Muscle of back (tissue), 13 donors: ENCODE measurements at places on chromosomes 16 and 17.

DNA sequence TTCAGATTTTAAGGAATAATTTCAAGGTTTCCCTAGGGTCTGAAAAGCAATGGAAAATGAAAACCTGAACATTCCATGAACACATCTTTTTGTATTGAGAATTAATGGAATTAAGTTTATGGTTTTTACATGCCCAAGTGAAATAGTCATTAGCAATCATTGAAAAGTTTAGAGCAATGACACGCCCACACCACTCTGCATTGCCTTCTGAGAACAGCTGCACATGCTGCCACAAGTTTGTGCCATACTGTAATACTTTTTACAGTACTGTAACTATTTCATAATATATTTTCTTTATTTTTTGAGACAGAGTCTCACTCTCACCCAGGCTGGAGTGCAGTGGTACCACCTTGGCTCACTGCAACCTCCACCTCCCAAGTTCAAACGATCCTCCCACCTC lies 345.2 kb upstream of the PMFBP1 start:
- DNase-seq, result no peak

GRCh38 chr17:835263-835662 lies 53.1 kb downstream of the MRM3 start:
- peak; percentile 84 for DNase-seq

DNA sequence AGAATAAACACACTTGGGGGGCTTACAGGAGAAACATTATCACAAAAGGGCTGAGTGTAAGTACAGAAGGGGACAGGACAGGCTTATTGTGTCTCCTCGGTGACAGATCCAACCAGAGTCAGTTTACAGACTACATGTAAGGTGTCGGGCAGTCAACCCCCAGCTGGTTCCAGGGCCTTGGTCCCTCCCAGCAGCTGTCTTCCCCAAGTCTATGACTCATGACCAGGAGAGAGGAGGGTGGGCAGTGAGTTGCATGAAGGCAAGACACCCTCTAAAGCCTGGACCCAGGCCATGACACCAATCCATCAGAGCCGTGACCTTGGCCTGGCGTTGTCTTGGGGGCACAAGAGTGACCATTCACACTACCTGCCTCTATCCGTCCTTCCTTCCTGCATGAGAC lies 276.2 kb upstream of the CCL2 start:
- no peak for DNase-seq

DNA sequence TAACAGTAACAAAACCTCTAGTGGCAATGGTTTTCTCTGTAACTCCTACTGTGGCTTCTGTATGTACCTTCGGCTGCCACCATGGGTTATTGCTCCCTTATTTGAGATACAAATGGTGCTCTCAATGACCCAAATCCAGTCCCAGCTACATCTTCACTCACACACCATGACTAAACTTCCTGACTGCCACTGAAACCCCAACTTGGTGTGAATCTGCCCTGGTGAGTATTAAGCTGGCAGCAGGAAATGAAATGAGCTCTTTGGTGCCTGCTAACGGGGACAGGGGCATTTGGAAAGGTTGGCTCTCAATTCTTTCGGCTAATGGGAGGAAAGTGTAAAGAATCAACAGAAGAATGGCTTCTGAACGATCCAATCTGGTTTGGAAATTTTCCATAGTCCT lies 7.5 kb upstream of the SLC35B1 start:
- no peak for DNase-seq

DNA sequence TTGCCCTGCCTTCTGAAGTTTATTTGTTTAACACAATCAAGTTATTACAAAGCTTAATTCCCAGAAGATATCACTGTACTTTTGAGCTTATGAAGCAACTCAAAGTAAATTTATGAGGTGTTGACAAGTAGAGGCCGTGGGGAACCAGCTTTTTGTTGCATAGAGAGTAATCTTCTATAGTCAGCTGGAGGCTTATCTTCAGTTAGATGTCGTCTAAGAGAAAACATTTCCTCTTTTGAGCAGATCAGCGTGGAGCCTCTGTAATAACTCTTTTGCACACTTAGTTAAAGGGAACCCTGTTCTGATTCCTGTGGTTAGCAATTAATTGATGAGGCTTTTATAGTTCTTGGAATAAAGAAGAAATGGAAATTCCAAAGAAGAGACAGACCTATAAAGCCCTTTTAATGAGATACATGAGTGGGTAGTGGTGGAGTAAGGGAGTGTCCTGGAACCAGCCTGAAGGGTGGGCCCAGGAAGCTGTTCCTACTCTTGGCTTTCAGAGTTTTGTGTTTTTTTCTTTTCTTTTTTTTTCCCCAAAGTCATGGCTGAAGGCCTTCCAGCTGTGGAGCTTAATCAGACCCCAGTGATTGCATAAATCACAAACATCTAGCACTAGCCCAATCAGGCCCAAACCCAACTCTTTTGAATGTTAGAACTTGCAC lies 28.9 kb upstream of the MAP3K14 start:
- peak; percentile 90 for DNase-seq

DNA sequence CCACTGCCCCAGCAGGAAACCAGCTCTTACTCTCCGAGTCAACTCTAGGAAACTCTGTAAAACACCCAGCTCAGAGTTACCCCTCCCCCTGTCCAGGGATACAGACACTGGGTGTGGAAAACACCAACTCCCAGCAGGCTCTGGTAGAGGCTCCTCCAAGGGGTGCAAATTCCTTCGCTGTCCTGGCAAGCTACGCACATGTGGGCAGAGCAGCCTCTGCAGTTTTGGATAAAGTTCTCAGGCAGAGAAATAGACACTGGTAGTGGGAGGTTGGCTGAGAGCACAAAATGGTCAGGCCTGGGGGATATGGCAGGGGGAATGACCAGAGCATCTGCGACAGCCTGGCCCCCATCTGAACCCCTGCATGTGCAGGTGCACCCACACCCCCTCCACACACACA lies 146.9 kb upstream of the SDK2 start:
- no peak for DNase-seq

GRCh38 chr17:46727572-46728348 lies 90.7 kb downstream of the WNT3 start:
- no peak for DNase-seq

DNA sequence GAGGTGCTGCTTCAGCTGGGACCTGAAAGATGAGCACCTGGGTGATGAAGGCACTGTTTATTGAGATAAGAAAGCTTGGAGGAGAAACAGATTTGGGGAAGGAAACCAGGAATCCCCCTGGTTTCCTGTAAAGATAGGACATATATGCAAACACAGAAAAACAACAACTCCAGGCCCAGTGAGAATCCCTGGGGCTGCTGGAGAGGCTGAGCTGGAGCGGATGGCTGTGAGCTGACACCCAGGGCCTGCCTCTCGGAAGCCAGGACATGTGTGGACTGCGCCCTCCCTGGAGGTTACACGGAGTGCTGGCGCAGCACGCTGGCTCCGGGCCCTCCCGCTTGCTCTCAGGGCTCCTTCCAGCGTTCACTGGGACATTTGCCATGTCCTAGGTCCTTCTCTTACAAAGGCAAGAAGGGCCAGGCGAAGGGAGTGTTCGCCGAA lies 57.5 kb downstream of the CYB5B start:
- peak; percentile 55 for DNase-seq

GRCh38 chr17:27526604-27527002 lies 70.4 kb downstream of the KSR1 start:
- DNase-seq, result no peak

- DNase-seq, result no peak
These were observed 45.5 kb downstream of the ZCCHC14 start for GRCh38 chr16:87447323-87447722.

DNA sequence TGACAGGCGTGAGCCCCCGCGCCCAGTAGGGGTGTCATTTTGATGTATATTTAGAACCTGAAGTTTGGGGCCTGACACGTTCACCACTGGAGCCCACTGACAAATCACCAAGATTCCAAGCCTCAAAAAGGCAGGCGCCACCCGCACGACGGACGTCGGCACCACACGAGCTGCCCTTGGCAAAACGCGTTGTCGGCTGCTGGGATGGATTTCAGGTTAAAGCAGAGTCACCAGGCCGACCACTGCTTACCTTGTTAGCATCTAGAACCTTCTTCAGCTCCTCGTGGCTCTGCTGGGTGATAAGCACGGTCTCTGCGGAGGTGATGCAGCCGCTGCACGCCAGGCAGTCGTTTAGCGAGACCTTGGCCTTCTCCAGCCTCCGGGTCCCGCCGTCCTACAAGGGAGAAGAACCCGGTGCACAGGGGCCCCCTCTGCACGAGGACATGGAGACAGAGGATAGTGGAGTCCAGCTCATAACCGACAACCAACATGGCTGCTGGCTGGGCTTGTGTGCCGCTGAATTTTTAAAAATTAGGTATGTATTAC lies 3.8 kb downstream of the CIAO3 start:
- DNase-seq, result no peak

DNA sequence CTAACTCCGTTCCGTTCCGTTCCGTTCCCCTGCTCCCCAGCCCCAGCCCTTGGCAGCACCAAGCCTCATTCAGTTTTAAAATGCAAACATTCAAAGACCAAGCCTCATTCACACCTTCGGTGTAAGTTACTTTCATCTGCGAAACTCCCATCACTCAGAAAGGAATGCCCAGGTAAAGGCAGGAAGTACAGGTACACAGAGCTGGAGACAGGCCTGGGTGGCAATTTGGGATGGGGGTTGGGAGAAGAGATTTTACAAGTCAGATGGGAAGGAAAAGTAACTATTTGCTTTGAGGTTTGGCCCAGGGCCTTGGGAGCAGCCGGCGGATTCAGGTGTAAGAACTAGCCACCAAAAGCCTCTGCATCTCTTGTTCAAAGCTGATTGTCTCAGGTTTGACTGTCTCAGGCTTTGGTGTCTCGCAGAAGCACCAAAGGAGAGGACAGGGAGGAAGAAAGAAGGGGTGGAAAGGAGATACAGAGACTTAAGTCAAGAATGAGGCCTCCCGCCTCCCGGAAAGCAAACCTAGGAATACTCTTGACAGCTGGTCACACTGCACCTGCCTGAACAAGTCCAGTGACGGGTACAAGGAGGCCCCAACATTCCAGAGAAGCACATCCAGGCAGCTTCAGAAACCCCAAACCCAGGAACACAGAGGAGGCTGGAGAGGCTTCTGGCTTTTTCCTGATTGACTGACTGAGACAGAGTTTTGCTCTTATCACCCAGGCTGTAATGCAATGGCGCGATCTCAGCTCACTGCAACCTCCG lies 54.7 kb downstream of the NXN start:
- DNase-seq, result no peak

DNA sequence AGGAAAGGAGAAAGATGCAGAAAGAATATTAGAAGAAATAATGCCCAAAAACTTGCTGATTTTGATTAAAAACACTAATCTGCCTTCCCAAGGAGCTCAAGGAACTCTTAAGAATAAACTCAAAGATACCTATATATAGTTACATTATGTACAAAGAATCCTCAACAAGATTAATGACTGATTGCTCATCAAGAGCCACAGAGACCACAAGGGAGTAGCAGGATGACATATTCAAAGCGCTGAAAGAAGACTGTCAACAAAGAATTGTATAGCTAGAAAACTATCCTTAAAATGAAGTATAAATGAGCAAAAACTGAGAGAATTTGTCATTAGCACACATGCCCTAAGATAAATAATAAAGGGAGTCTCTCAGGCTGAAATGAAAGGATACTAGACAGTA lies 6.2 kb downstream of the LPCAT2 start:
- DNase-seq, result no peak

- DNase-seq, result no peak
These were observed 1.9 kb downstream of the RAP1GAP2 start for GRCh38 chr17:2798188-2798587.

GRCh38 chr17:2904135-2904534 lies 107.9 kb downstream of the RAP1GAP2 start:
- peak; percentile 38 for DNase-seq

- DNase-seq, result peak; percentile 86
These were observed 22.9 kb upstream of the CORO6 start for GRCh38 chr17:29645515-29646051.
